ENCODE measurements at places on chromosomes 7 and 10.

GRCh38 chr7:25360451-25360850, 132.2 kb upstream of the NPVF start:
- DNase-seq, result no peak

DNA sequence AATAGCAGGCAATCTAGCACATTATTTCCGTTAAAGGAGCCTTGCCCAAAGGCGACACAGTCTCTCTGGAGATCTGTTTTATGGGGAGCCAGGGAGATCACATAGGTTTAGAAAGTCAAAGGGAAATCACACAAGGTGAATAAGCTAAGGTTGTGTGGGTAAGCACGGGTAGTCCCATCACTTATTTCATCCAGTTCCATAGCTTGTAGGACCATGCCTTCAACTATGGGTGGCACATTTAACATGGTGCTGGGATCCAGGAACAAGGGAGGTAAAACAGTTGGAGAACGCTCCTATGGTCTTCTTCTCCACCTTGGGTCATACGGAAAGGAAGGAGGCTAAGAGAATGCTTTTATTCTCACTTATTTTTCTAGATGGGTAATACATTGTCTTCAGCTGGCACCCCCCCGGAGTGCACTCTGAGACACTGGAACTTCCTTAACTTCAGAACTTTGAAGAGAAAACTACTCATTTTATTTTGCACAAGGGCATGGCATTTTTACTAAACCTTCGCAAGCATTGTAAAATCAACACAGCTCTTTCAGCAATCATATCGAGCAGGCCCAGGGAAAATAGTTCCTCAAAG, 435.4 kb downstream of the KIF20B start:
- DNase-seq, result no peak

GRCh38 chr7:78720066-78720465, 733.4 kb downstream of the MAGI2 start:
- DNase-seq, result no peak

DNA sequence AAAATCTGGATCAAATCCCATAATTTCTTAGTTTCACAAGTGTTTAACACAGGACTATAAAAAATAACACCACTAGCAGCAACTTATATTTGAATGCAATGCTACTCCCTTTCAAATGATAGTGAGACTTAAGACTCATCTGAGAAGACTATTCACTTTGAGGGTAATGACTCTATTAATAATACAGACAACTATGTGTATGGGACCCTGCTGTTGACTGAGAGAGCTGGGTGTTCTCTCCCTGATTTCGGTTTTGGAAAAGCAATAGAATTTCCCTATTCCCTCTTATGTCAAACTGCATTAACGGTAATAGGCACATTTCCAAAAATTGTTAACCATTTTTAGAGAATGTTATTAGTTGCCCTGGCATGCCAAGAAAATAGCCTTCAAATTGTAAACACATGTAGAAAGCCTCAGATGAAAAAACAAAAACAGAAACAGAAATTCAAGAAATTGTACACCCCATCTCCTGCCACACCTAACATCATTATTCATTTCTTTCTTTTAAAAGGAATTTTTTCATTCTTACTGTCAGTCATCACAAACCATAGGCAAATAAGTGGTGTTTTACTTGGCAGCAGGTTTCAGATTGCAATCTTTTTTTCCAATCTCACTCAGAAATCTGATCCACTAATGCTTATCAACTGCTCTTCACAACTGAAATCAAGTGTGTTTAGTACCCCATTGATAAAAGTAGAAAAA, 153.7 kb downstream of the TFPI2 start:
- DNase-seq, result no peak

DNA sequence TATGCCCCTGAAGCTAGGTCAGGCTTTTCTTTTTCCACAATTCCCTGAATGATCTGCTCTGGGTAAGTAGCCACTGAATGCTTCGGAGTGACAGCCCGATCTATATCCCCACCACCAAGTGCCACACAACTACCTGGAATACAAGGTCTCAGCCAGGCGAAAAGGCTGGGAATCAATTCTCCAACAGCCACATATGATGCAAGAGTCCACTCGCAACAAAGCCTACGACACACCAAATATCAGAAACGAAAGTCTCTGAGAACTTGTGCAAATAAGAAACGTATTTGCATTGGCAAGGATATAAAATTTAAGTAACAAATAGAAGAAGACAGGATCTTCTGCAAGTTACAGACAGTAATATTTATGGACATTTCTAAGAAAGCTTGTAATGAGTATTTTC, 5.7 kb downstream of the HIPK2 start:
- DNase-seq, result no peak

DNA sequence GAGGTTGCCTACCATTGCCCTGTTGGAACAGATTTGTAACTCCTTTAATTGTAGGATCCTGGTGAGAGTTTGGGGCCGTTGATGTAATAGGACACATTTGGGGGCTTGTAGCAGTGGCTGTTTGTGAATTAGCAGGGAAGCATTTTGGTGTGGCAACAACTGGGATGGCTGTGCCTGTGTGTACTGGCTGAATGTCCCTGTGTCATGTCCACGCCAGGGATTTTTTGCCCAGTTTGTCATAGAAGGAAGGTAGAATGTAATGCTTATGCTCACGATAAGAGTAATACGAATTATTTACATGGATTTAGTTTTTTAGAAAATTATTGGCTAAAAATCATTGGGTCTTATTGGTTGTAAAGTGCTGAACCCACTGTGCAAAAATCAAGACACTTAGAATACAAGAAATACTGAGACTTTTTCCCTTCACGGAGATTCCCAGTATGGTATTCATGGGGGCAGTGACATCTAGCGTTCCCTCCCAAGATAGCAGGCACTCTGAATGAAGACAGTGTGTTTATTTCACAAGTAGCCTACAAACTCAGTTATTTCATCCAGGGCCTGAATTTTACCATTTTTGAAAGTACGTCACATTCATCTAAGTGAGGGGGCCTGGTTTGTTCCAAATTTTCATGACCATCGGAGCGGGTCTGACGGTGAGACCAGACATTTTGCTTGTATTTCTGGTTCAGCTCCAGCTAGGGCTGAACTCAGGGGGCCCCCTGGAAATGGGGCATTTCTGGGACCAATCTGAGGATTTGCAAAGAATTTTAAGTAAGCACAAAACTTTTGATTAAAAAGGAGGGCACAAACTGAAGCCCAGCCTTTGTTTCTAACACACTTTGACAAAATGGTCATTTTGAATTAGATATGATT, 74.7 kb downstream of the CACNB2 start:
- DNase-seq, result peak; percentile 13

DNA sequence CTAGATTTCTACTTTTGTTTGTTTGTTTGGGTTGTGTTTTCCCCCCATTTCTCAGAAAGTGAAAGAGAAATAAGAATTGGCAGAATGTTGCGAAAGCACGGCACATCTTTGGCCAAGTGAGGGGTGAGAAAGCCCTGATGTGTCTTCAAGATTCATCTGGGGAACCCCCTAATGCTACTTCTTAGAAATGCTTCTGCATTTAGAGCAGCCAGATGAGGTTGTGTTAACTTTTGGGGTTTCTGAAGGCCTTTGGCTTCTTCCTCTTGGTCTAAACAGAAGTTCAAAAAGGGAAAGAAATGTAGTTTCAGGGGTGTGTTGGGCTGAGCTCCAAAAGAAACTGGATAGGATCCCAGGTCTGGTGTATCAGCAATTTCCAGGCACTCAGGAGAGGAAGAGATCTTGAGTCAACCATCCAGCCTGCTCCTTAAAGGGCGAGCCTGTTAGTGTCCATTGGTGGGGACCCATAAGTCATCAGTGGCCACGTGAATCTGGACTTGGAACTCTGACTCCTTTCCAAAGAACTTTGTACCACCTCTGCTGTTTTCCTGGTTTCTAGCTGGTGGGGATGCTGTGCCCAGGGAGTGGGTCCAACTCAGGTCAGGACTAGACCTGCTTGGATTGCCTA, 6.5 kb downstream of the DUSP5 start:
- peak; percentile 85 for DNase-seq

- no peak for DNase-seq
These were observed 17.5 kb downstream of the DNAJC9 start for GRCh38 chr10:73229567-73229966.

GRCh38 chr7:141477865-141478264, 73.3 kb upstream of the AGK start:
- DNase-seq, result no peak

GRCh38 chr7:68888971-68889385, 709.3 kb upstream of the AUTS2 start:
- no peak for DNase-seq

GRCh38 chr7:83782628-83783027, 133.7 kb upstream of the SEMA3E start:
- DNase-seq, result no peak

DNA sequence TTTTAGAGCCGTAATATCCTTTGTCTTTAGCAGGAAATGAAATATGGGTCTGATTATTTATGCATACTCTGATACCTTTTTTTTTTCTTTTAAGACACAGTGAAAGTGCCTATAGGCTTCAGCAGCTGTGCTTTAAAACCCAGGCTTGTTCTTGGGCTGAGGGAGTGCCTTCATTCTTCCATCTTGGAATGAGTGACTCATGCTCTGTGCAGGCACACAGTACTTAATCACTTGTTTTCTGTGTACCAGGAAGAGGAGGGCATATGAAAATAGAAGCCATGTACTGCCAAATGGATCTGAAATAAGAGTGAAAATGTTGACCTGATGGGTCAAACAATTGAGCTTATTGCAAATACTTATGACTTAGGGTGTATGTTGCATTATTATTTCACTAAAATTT, 12.0 kb downstream of the INPP5F start:
- DNase-seq, result no peak

GRCh38 chr7:98400542-98401340, at the start of gene BAIAP2L1:
Gene BAIAP2L1, minus strand, starts transcription at chr7:98401090. Its CDS starts 238 bp downstream, at chr7:98400852.
- peak; percentile 86 for DNase-seq

DNA sequence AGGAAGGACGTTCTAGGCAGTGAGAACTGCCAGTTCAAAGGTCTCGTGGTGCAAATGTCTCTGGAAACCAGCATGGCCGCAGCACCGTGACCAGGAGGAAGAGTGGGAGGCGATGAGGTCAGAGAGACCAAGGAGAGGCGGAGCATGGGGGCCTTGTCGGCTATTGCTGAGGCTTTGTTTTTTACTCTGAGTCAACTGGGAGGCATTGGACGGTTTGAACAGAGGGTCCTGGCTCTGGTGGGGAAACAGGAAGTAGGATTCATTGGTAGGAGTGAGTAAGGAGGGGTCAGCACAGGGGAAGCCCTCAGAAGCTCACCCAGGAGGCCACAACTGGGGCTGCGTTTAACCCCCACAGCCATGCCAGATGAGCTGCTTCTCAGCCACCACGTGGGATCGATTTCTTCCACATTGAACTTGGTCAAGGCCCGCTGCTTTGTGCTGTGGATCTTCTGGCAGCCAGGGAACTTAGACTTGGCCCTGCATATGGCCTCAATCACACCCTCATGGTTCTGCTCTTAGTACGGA, 22.2 kb upstream of the SH2B2 start:
- no peak for DNase-seq

DNA sequence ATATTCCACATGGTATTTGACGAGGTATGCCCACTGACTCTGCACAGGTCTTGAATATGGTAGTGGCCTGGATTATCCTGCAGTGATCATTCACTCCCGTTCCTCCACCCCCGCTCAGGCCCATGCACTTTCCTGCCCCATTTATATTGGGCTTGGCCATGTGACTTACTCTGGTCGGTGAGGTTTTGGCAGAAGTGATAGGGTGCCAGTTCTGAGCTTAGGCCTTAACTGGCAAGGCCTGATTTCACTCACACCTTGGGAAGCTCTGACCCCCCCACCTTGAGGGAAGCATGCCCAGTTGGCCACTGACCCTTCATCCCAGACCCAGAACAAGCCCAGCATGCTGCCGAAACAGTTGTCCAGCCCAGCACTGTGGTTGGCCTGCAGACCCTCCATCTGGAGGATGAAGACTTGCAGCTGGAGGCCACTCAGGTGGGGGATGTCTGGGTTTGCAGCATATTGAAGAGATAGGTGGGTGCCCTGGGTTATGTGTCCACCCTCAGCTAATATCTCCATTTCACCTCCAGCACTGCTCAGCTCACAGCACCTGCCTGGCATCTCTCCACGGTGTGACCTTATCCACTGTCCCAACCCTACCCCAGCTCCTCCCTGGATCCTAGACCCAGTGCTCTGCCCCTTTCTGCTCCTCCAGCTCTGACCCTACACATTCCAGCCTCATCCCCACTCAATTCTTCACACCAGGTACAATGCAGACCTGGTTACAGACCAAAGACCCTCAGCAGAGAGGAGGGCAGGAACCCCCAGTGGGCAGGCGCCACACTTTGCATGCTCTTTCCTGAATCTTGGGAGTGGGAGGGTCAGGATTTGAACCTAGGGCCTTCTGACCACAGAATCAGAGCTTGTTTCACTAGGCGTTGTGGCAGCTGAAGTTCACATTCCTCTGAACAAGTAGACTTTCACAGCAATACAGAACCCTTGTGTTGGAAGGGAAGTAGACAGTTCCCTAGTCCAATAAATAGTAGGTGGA, 138.1 kb upstream of the CHST15 start:
- peak; percentile 40 for DNase-seq
